ENCODE measurements at places on chromosomes 3 and 15.

DNA sequence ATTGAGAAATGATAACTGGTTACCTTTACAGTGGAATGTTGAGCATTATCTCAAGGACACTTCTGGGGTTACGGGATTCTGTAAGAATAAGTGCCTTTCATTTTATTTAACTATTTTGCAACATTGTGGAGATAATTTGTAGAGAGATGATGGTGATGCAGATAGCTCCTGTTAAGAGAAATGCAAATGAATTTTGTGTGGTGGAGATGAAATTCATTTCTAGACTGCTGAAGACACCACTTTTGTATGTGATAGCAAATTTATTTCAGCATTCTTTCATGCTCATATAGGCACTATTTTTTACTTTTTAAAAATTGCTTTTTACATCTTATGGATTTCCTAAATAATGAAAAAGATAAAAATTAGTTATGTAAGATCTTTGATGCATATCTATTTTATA, 463.3 kb upstream of the CBLB start:
- no peak for DNase-seq

- DNase-seq, result peak; percentile 85
Observed at GRCh38 chr3:39809181-39809994, at the start of gene MYRIP. TSS of gene MYRIP (plus strand) at chr3:39809609. CDS start at chr3:39900817, 91,208 bp downstream.

- no peak for DNase-seq
Observed at GRCh38 chr15:77034695-77035489, 36.0 kb downstream of the TSPAN3 start.

- peak; percentile 10 for DNase-seq
Observed at GRCh38 chr3:13548696-13549622, at the start of gene FBLN2. TSS of gene FBLN2 (plus strand) at chr3:13549125. CDS start at chr3:13570356, 21,231 bp downstream.

DNA sequence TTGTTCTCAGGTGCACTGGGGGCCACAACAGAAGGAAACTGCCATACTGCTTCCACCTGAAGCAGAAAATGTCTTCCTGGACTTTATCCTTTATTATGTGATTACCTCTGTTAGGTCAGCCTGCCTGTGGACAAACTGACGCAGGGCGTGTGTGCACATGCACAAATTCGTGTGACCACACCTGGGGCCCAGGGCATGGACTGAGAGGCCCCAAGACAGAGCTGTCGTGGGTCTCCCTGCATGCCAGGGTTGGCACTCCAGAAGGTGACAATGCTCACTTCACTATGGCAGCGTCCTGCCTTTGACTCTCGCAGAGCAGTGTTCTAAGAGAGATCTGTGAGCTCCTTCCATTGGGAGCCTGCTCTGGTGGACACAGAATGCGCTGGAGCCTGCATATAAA, 34.5 kb downstream of the CCDC12 start:
- DNase-seq, result no peak

DNA sequence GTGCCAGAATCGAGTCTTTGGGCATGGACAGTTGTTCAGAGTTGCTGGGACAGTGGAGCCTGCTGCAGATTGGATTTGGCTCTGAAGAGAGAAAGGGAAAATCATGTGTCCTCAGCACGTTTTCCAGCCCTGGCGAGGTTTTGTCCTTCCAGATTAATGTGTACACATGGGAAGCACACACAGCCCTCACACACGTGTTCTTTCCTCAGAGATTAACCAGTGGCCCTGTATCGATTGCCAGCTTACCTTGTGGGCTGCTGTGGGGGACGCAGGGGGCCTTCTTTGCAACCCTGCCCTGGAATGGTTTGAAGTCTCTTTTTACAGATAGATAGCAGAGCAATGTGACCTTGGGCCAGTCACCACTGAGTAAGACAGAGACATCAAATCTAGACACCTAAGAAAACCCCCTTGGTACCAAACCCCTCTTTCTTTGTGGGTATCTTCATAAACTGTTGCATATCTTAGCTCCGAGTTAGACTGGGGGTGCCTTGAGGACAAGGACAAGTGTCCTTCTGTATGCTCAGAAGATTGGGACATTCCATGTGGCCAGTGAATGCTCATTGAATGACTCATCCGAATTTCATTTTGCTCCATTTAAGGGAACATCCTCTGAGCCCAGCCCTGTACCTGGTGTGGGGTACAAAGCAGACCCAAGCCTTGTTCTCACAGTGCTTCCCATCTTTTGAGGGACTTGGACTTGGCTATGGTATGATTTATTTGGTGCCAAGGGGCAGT, 48.0 kb downstream of the SMAD6 start:
- DNase-seq, result no peak

DNA sequence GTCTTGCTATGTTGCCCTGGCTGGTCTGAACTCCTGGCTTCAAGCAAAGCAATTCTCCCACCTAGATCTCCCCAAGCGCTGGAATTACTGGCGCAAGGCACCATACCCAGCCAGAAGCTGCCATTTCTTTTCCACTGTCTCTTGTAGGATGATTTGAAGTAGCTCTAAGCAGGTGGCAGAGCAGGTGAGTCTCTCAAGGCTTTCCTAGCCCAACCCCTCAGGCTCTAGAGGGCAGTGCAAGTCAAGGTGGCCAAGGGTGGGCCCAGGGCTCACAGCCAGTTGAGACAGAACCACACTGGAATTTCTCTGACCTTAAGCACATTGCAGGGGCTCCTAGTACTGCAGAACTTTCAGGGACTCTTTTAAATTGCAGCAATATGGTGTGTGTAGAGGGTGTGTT, 15.6 kb upstream of the DAG1 start:
- no peak for DNase-seq

DNA sequence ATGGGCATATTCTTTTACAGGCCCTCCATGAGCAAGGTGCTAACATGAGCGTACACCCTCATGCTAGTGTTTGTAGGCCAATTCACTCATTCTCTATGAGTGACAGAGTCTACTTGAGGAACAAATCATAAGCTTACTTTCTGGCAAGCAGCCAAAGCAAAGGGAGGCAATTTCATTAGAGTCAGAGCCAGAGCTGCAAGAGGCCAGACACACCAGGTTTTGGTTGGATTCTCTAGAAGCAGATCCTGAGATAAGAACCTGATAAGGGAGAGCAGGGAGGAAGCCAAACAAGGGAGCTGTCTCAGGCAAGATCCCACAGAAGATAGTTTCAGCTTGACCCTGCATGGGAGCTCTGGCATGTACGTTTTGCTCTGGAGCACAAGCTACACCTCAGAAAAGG, 214.1 kb upstream of the CTNNB1 start:
- peak; percentile 46 for DNase-seq

DNA sequence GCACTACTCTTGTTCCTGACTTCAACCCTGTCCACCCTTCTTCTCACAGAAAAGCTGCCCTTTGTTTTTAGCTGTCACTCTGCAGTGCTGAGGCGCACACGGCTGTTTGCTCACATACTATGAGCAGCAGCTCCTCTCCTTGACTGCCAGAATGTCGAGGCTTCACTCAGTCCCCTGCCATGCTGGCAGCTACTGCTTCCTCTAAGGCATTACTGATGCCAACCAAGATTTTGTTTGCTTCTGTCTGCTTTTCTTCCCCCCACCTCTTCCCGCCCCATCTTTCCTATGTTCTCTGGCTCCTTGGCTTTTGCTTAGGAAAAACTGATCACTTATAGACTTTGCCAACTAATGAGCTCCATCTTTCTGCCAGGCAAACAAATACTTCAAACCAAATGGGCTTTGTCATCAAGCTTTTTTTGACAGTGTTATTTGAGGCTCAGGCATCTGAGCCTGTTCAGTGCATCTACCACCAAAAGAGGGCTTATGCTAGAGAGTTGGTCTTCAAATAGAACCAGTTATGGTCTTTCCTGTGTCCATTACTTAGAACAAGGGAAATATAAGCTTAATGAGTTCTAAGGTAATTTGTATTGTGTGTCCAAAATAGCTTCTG, 81.0 kb downstream of the FBXL2 start:
- no peak for DNase-seq

DNA sequence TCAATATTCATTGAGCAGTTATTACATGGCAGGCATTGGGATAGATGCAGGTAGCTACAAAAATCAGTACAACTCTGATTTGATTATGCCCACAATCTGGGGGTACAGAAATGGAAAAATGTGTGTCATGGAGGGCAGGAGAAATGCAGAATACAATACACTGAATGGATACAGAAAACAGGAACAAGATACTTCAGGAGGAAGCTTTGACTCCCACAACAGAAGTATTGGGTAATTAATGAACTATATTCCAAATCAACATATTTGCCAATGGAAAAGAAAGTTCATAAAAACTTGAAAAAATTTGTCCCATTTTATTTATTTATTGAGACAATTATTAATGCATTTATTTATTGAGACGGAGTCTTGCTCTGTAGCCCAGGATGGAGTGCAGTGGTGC, 207.0 kb downstream of the SUCLG2 start:
- DNase-seq, result no peak

DNA sequence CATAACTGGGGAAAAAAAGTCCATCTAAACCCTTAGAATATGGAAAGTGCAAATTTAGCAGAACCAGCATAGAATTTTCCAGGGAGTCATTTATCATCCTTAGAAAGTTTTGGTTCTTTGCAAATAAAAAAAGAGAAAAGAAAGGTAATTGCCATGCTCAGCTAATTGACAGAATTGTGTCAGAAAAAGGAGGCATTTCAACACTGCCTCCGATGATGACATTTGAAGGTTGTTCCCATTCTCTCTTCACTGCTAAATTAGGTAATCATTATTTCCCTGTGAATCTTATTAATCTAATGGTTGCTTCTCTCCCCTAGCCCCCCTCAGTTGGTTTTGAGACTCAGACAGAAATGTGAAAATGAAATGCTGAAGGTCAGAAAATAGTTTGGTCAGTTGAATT, 139.2 kb downstream of the PDCD6IP start:
- no peak for DNase-seq

DNA sequence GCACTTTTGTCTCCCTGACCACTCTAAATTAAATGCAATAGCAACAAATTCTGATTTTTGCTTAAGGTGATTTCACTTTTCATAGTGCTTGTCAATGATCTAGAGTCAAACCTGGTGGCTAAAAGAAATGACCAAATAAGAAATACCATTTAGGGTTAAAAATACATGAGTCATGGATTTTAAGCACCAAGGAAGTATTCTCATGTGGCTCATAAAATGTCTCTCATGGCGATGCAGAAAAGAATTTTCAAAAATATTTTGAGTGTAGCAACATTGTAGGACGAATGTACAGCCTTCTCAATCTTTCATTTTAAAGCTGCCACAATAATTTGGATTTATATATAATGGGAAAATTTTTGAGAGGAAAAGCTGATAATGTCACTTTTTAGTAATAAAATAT, 193.6 kb downstream of the EPHA3 start:
- DNase-seq, result no peak

- DNase-seq, result no peak
Observed at GRCh38 chr3:153456833-153457545, 295.0 kb downstream of the RAP2B start.

- no peak for DNase-seq
Observed at GRCh38 chr15:60195611-60196010, 191.5 kb downstream of the FOXB1 start.

GRCh38 chr3:148729476-148730055, 31.9 kb downstream of the AGTR1 start:
- DNase-seq, result no peak

- DNase-seq, result no peak
Observed at GRCh38 chr15:49383266-49383665, 39.8 kb upstream of the FGF7 start.

DNA sequence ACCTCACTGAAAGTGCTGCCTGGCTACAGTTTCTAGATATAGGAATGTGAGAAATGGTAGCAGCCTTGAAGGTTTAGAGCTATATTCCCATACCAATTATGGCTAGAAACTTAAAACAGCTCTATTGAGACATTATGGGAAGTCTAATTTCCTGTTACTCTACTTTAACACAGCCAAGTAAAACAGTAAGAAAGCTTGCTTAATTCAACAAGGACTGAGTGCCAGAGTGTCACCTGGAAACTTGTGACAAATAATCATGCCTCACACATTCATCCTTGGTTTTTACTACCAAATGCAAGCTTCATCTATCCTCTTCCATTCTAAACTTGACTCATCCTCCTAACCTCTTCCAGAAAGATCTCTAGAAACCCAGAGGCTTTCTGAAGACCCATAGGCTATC, 41.7 kb downstream of the UBE3A start:
- DNase-seq, result no peak

DNA sequence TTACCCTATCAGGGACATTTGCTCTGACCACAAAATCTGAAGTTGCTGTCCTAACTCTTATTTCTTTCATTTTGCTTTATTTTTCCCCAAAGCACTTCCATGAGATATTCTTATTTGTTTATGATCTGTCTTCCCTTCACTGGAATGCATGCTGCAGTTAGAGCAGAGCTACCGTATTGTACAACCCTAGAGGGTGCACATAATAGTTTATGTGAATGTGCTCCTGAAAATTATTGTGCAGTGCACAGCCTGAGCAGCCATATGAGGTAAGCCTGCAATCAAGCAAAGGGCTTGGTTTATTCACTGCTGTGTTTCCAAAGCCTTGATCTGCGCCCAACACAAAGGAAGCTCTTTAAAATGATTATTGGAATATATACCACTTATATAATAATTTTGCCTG, 120.3 kb upstream of the CADPS start:
- DNase-seq, result no peak

- peak; percentile 22 for DNase-seq
Observed at GRCh38 chr3:36380221-36381031, at the start of gene STAC. TSS of gene STAC (plus strand) at chr3:36380504. CDS start at chr3:36380644, 140 bp downstream.

DNA sequence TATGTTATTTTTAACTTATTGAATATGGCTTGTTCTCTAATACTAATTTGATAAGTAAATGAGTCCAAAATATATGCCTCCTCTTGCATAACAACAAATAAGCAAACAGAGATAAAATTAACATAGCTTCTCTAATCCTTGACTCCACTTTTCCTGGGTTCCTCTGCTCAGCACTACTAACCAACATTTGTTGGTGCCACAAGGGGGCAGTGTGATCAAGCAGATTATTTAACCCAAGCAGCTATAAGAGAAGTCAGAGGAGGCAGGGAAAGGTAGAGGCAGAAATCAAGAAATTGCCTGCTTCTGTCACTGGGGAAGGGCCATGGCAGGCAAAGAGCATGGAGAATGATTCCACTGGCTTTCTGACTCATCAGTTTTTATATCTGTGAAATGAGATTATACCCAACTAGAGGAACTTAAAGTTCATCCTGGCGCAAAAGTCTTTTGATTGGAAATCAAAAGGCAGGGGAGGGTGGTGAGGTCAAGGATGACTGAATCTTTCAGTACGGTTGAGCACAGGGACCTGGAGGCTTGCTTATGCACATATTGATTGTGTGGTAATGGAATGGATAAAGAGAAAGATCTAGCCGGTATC, 152.2 kb downstream of the IGSF11 start:
- peak; percentile 45 for DNase-seq

Data from NCI-H345 (cell line).